Stimulated activated CD4-positive, alpha-beta T cell treated with anti-CD3 and anti-CD28 coated beads, Interleukin-4, amount 100 ng/mL, for 24 hours (primary cell): ENCODE measurements at places on chromosomes 6 and 20.
A peak's percentile ranks its signal among the peaks of the same experiment; 100 is the strongest.

DNA sequence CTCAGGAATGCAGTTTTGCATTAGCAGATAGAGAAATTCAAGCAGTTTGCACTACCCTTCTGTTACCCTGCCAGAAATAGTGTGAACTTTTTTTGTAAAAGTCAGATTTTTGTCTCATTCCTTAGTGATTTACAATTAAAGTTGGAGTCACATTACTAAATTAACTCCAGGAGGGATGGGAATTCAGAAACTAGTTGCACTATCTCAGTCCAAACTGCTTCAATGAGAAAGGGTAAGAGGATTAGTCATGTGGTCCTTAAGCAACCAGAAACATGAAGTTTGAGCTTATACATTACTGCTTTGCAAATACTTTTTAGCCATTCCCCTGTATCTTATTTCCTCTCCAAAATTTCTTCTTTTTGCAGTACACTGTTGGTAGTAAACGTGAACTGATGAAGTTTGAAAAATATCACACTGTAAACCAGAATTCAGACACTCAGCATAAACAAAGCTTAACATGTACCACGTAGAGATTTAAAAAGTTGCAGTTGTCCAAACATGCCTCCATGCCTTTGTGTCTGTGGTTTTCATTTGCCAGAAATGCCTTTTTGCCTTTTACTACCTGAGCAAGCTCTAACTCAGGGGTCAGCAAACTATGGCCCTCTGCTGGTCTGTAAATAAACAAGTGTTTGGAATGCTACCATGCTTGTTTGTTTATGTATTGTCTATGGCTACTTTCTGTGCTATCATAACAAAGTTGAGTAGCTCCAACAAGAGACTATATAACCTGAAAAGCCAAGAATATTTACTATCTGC lies 49.7 kb downstream of the TP53INP2 start:
- DNase-seq, result no peak

GRCh38 chr6:21438237-21438985 lies 155.1 kb upstream of the SOX4 start:
- peak; percentile 32 for DNase-seq

DNA sequence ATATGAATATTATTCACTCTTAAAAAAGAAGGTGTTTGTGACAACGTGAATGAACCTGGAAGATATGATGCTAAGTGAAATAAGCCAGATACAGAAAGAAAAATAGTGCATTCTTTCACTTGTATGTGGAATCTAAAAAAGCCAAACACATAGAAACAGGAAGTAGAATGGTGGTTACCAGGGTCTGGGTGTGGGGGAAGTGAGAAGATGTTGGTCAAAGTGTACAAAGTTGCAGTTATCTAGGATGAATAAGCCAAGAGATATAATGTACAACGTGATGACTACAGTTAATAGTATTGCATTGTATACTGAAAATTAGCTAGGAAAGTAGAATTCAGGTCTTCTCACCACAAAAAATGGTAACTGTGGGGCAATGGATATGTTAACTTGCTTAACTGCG lies 151.1 kb upstream of the HCRTR2 start:
- DNase-seq, result no peak

GRCh38 chr20:59566631-59567524 lies 37.5 kb upstream of the PHACTR3 start:
- DNase-seq, result no peak

DNA sequence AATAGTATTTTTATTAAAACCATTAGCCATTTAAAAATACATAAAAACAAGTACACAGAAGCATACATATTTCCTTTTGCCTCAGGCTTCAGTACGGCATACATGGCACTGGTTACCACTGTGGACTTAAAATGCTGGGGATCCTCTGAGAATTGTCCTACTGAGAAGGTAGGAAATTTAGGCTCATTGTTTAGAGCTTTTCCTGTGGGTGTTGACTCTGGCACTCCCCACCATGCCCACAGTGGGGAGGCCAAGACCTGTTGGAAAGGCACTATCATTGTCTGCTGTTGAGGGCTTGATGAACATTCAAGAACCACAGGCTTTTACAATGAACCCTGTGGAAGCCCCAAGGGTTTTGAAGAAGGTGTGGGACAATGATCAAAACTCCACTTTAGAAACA lies 473.4 kb downstream of the BTBD3 start:
- no peak for DNase-seq

- no peak for DNase-seq
Measured at GRCh38 chr20:4519534-4519933, 202.2 kb upstream of the PRND start.

GRCh38 chr20:13610184-13610583 lies 28.5 kb downstream of the TASP1 start:
- no peak for DNase-seq

DNA sequence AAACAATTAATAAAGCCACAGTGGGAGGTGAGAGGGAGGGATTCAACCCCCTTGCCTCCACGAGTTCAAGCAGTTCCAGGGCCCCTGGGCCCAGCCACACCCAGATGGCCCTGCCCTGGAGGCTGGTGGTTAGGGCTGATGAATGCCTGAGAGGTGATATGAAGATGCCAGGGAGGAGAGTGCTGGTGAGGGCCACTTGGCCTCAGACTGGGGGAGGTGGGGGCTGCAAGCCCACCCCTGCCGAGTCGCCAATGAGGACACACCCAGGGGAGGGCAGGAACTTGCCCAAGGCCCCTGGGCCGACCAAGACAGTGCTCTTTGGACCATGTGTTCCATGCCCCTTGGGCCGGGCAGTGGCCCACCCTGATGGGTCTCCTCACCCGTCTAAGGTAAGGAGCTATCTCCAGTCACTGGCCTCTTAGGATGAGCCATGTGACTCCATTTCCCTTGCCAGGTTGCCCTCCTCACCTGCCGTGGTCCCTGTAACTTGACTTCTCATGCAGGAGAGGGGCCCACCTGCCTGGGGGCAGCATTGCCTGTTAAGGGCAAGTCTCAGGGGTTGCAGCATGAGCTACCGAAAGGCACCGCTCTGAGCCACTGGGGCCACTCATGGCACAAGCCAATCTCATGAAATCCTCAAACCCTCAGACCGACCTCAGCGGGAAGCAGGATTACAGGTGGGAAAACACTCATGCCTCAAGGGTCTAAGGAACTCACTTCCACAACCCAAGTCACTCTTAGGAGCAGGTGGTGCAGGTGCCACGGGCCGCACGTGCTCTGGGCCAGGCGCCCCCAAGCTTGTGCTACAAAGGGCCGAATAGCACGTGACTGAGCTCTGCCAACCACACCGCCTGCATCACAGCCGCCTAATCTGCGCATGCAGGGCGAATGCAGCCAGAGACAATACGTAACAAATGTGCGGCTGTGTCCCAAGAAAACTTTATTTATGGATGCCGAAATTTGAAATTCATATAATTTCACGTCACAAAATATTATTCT lies 147.4 kb upstream of the MLN start:
- no peak for DNase-seq

DNA sequence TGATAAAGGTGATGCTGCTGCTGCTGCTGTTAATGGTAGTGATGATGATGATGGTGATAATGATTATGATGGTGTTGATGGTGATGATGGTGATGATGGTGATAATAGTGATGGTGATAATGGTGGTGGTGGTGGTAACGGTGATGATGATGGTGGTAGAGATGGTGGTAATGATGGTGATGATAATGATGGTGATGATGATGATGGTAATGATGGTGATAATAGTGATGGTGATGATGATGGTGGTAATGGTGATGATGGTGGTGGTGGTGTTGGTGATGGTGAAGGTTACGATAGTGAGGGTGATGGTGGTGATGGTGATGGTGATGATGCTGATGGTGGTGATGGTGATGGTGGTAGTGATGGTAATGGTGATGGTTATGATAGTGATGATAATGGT lies 132.3 kb downstream of the TFAP2C start:
- no peak for DNase-seq

DNA sequence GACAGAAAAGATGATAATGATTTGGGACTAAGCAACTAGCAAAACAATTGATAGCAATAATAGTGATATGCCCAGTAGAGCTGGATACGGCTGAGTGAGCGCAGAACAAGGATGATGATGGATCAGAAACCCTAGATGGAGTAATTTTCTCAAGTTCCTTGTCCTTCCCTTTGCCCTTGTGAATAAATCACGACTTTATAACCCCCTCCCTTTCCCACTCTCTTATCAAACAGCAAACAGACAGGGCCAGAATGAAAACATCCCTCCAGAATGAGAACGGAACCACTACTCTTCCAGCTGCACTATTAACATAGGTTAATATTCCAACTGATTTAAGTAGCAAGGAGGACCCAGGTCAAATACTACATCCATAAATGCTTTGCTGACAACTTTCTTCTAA lies 1.3 kb upstream of the MTFR2 start:
- no peak for DNase-seq

- no peak for DNase-seq
Measured at GRCh38 chr6:166516251-166516884, 70.1 kb downstream of the RAMACL start.

DNA sequence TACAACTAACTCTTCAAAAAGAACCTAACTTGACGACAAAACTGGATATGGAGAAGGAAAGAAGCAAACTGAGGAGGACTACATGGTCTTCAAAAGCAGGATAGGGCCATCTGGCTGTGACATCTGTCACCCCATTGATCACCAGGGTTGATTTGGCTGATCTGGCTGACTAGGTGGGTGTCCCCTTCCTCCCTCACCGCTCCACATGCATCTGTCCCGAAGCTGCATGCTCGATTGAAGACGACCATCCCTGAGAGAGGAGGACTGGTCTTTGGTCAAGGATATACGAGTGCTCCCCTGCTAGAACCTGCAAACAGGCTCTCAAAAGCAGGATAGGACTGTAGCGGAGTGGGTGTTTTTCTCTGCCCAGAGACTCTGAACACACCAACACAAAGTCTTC lies 21.7 kb downstream of the CPNE1 start:
- no peak for DNase-seq

DNA sequence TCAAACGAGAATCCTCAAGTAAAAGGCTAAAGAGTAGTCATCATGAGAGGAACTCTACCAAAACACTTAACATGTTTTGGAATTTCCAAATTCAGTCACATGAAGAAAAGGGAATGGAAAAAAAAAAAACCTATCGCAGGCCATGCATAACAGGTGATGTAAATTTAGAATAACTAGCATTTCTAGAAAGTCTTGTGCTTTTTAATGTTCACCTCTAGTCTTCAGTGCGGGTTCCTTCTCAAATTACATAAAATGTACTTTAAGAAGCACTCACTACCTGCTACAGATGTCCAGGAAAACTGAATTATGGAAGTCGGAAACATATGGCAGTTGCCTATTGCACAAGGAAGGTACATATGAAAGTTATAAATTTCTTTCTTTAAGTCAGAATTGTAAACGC lies 6.1 kb upstream of the TBX18 start:
- DNase-seq, result no peak

- no peak for DNase-seq
Measured at GRCh38 chr20:43740642-43741041, 13.8 kb upstream of the GTSF1L start.

- DNase-seq, result no peak
Measured at GRCh38 chr6:127051571-127052260, 66.8 kb upstream of the RSPO3 start.

GRCh38 chr6:110495949-110496348 lies 19.5 kb upstream of the SLC22A16 start:
- DNase-seq, result no peak

GRCh38 chr20:10848810-10849370 lies 175.1 kb upstream of the JAG1 start:
- no peak for DNase-seq
